ENCODE measurements at places on chromosomes 16 and 17.

- no peak for DNase-seq
Observed at GRCh38 chr16:89915303-89916232, 3.1 kb upstream of the MC1R start.

DNA sequence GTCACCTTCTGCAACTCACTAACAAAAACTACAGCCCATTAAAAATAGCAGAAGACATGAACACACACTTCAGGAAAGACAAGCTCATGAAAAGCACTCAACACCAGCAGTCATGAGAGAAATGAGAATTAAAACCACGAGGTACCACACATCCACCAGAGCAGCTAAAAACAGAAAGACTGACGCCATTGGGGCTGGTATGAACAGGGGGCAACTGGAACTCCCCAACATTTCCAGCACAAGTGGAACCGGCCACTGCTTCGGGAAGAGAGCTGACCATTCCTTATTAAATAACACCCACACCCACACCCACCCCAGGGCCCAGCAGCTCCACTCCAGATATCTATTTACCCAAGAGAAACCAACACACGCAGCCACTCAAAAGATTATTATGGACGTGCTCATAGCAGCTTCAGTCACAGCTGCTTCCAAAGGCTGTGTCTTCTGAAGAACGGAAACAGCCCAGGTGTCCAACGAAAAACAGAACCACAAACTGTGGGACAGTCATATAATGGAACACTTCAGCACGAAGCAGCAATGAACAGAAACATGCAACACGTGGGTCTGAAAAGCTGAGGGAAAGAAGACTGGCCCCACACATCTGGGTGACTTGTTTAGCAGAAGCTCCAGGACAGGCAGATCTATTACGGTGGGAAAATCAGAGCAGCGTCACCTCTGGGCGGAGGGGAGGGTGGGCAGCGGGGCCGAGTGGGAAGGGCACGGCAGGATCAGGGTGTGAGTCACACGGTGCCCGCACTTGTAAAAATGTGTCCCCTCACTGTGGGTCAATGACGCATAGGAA is 41.1 kb downstream of the KLHDC4 start:
- no peak for DNase-seq

GRCh38 chr16:87828907-87829621 is 40.2 kb downstream of the SLC7A5 start:
- no peak for DNase-seq

- no peak for DNase-seq
Observed at GRCh38 chr17:4407216-4407615, 26.5 kb upstream of the SPNS3 start.

DNA sequence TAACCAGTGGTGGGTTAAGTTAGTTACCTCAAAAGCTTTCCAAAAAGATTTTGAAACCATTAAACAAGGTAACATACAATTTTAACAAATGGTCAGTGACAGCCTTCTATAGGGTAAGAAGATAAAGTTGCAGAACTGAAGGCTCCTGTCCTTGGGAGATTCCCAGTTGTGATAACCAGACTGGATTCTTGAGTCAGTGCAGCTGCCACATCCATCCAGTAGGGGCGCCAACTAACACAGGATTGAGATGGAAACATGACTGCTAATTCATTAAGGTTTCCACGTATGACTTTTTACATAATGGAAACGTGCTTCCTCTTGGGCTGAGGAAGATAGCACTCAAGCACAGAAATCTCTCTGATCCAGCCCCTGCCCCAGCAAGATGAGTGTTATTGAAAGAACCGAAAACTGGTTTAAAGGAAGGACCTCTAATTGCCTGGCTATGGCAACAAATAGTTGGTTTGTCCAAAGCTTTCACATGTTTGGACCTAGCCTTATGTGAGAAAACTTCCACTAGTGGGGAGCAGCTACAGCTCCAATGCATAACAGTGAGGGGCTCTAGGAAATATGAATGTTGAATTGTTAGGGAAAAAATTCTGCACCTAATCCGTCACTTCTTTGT is 269.8 kb upstream of the MYOCD start:
- peak; percentile 47 for DNase-seq

DNA sequence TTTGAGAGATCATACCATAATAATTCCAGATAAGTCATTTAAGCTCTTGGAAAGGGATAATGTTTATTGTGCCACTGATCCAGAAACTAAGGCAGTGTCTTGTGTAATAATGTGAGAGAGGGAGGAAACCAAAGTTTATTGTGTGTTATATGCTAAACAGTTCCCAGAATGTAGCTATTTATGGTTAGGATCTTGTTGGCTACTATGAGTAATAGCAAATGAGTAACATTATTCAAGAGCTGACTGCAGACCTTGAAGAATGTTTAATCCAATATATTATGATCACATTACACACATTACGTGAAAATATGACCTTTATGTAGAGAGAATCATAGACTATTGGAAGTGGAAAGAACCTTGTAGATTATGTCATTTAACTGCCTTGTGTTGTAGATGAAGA is 139.5 kb downstream of the BCAS3 start:
- DNase-seq, result no peak

DNA sequence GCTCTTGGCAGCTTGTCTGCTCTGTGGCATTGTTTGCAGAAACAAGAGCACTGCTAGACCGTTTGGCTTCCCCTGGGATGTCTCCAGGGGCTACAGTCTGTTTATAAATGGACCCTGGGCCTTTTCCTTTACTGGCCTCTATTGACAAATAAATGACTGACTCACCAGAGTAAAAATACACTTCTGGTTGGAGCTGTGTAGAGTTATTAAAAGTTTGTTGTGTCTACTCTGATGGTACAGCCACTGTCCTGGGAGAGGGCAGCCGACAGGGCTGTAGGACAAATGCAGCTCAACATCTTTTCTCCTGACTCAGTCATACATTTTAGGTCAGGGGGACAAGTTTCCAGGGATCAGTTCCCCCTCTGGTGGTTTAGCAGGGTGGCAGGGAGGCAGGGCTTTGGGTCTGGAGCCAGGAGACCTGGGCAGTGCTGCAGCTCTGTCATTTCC is 30.0 kb downstream of the FOXL1 start:
- DNase-seq, result no peak

DNA sequence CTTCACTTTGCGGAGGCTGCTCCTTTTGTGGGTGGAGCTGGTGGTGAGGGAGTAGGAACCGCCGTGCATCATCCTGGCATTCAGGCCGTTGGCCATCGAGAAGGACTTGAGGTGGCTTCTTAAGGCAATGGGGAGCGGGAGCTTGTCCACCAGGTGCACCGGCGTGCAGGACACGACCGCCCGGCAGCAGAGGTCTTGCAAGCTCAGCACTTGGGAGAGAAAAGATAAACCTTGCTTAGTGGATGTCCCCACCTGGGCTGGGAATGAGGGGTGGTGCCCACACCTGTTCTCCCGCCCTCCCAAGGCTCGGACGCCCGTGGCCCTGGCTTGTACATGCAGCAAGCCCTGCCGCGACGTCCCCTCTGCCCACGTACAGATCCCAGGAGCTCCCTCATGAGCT is 9.7 kb upstream of the WDR45B start:
- no peak for DNase-seq

- DNase-seq, result peak; percentile 30
Observed at GRCh38 chr17:82217120-82217529, 4.5 kb upstream of the CCDC57 start.

DNA sequence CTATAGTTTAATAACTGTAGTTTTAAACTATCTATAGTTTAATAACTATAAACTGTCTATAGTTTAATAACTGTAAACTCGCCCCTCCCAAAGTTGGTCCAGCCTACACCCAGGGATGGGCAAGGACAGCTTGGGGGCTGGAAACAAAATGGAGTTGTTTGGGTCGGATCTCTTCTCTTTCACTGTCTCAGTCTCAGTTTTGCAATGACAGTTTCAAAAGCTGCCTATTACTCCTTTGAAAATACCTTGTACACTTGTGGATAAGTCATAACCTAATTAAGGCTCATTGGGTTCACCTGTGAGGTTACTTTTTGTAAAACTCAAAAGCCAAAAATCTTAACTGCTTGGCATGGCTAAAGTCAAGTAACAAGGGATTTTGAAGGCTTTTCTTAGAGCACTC is 31.4 kb downstream of the C16orf54 start:
- DNase-seq, result no peak

- no peak for DNase-seq
Observed at GRCh38 chr16:47036201-47036600, 62.7 kb upstream of the DNAJA2 start.

DNA sequence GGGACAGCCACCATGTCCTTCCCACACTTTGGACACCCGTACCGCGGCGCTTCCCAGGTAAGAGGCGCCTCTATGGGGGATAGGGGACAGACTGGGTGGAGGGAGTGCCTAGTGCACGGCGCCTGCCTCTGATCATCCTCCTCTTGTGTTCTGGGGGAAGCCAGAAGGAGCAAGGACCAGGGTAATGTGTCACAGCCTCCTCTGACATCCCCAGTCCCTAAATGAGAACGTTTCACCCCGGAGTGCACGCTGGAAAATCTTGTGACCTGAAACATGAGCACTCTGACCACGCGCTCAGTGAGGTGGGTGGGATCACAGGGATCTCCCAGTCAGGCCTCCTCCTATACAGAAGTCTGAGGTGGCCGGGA is 1.1 kb downstream of the IRX6 start:
- no peak for DNase-seq

DNA sequence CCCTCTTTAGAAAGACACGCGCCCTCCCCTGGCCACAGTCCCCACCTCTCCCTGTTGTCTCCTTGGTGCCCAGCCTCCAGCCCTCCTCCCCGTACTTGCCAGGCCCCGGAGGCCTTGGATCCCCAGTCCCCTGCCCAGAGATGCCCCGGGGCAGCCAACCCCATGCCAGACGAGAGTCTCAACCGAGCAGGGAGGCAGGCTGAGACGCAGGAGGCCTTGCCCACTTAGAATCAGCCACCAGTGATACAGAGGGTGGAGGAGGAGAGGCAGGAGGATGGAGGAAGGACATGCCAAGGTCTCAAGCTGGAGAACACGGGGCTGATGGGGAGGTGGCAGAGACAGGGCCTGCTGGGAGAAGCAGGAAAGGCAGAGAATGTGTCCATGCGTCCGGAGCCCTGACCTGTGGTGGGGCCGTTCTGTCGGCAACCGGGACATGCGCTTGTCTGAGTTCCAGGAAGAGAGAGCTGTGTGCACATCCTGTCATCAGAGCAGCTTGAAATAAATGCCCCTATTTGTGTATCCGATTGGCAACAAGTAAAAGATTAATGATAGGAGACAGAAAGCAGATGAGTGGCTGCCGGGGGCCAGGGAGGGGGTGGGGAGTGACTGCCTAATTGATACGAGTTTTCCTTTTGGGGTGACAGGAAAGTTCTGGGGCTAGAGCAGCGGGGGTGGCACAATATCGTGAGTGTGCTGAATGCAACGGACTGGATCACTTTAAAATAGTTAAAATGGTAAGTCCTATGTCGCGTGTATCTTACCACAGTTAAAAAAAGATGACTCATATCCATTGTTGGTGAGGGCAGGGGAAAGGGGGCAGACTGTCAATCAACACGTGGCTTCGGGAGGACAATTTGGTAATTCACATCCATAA is 44.7 kb upstream of the MEAK7 start:
- peak; percentile 52 for DNase-seq

Measured in hematopoietic multipotent progenitor cell treated with erythropoietin and hydrocortisone succinate and interleukin-3 and kit ligand, for 4 days (in vitro differentiated cells).